ENCODE measurements at places on chromosomes 6 and 20. TPM values are rescaled to one million over a fixed set of nuclear protein-coding genes. Genes with fewer than 3 reads are reported as not detected.

PROKR2 gene
- total RNA-seq: not detected

GRCh38 chr6:107284805-107285204 is 169.5 kb upstream of the BEND3 start:
- peaks cover 6% of the 10 kb centered on the region for H3K36me3 ChIP-seq
- H3K27ac ChIP-seq: no peak overlapping the region
- H3K4me1 ChIP-seq: no peaks in the 10 kb centered on the region

DNA sequence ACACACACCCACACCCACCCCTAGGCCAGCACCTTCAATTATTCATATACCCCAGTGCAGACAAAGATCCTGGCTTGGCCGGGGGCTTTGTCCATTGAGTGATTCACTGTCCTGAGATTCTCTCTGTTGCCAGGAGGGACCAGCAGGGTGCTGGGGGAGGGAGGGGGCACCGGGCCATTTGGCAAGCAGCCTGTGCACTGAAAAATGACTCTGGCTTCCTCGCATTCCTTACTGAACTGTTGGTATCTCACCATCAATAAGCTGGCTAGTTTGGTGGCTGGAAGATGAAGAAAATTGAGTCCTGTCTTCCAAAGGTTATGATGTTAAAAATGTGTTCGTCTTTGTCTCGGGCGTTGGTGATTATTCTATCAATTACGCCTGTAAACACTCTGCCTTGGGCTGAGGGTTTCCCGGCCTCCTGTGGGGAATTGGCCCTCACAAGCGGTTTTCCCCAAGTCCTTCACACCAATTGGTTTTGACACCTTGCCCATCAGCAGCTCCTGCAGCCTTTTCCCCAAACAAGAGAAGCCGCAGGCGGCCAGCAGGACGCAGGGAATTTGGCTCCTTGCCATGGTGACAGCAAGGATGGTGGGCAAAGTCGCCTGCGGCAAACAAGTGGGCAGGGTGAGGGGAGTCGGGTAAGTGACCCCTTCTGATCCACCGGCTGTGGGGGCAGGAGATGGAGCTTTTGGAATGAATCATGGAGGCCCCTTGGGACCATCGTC is 4.9 kb downstream of the VSTM2L start:
- H3K27ac ChIP-seq: peak overlapping the region; percentile 46
- H3K36me3 ChIP-seq: peaks cover 11% of the 10 kb centered on the region
- peaks cover 48% of the 10 kb centered on the region for H3K4me1 ChIP-seq
- H3K27me3 ChIP-seq: no peaks in the 10 kb centered on the region

- H3K27ac ChIP-seq: no peak overlapping the region
- H3K36me3 ChIP-seq: no peaks in the 10 kb centered on the region
- H3K27me3 ChIP-seq: no peaks in the 10 kb centered on the region
Measured at GRCh38 chr20:7346562-7346961, 579.1 kb downstream of the BMP2 start.

DNA sequence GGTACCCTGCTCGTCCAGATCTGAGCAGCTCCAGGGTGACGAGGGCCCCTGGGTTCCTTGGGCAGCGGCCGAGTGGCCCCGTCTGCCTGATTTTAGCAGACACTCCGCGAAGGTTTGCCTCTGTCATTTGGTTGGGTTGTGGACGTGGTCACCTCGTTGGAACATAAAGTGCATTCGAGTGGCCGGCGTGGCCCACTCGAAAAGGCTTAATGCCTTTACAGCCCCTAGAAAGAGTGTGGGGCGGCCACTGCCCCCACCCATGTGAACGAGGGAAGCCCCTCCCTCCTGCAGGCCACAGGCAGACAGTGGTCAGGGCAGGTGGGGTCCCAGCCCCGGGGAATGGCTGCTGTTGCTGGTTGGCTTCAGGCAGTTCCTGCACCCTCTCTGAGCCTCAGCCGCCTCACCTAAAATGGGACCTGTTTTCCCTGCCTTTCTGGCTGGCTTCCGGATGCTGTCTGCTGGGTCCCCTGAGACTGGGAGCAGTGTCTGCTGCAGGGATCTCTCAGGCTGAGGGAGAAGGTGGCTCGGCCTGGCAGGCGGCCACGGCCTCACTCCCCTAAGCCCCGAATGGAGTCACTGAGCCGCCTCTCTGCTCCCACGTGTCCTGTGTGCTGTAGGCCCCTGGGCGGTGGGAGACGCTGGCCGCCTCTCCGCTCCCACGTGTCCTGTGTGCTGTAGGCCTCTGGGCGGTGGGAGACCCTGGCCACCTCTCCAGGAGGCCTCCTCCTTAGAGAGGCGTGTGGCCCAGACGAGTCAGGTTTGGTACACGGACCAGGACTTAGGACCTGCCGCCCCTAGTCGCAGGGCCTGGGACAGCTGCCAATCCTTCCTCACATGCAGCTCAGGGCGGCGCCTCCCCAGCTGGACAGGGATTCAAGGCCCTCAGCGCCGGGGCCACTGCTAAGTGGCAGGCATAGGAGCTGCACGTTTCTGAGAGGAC is 233.0 kb downstream of the ERMARD start:
- no peak overlapping the region for H3K27ac ChIP-seq
- H3K27me3 ChIP-seq: peaks cover 18% of the 10 kb centered on the region
- no peaks in the 10 kb centered on the region for H3K36me3 ChIP-seq
- no peaks in the 10 kb centered on the region for H3K4me1 ChIP-seq
- no peak overlapping the region for H3K4me3 ChIP-seq
- no peak for DNase-seq

- no peak overlapping the region for H3K4me3 ChIP-seq
- peak; percentile 9 for DNase-seq
- no peaks in the 10 kb centered on the region for H3K4me1 ChIP-seq
- peaks cover 14% of the 10 kb centered on the region for H3K36me3 ChIP-seq
Measured at GRCh38 chr20:52172392-52173047, 19.1 kb downstream of the ZFP64 start.

GRCh38 chr20:20860078-20860806 is 147.8 kb upstream of the RALGAPA2 start:
- H3K27ac ChIP-seq: no peak overlapping the region
- peak; percentile 89 for DNase-seq
- no peaks in the 10 kb centered on the region for H3K36me3 ChIP-seq
- H3K4me1 ChIP-seq: peaks cover 9% of the 10 kb centered on the region
- no peaks in the 10 kb centered on the region for H3K27me3 ChIP-seq
- H3K4me3 ChIP-seq: no peak overlapping the region

DNA sequence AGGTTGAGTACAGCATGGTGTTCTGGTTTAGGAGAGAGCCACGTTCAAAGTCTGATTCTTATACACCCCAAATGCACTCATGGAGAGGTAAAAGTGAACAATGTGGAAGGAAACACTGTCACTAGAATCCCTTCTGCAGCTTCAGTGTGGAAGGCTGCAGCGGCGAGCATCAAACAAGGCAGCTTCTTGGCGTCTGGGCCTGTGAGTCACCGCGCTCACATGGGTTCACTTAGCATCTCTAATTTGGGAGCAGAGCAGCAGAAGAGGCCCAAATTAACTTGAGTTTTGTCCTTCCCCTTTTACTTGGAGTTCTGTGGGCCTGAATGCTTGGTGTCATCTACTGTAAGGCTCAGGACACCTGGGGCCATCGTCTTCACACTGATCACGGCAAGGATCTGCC is 10.9 kb upstream of the E2F1 start:
- H3K4me3 ChIP-seq: no peak overlapping the region
- H3K27ac ChIP-seq: no peak overlapping the region
- no peak for DNase-seq
- peaks cover under 1% of the 10 kb centered on the region for H3K36me3 ChIP-seq

All from MCF 10A (cell line).